ENCODE measurements at places on chromosomes 1 and 21.

DNA sequence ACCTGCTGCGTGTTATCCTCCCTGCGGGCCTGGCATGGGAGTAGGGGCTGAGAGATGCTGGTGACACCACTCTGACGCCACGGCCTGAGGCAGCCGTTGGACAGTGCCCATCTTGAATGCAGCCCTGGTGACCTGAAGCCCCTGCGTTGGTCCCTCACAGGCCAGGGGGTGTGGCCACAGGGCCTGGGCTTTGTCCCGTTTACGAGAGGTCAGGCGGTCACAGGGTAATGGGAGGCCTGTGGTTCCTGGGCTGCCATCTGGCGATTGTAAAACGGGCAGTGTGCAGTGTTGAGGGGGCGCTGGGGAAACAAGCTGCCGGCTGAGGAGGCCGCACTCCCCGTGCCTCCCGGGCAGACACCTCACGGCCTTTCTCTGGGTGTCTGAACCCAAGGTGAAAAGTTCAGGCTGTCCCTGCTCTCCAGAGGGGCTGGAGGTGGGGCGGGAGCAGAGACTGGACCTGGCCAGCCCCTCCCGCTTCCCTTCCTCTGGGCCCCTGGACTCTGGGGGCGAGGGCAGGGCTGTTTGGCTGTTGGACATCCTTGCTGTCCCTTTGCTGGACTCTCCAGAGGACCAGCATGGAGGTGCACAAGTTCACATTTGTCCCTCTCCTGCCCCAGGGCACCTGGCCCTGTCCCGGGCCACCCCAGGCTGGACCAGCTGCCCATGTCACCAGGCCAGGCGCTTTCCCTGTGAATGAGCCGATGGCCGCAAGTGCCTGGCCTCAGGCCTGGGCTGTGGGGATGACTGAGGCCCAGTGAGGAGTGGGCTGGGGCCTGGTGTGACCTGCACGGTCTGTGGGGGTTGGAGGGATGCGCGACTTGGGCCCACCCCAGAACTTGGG is 42.4 kb downstream of the SKI start:
- no peak for DNase-seq

GRCh38 chr1:145708063-145708462 is 895 bp upstream of the PDZK1 start:
- no peak for DNase-seq

DNA sequence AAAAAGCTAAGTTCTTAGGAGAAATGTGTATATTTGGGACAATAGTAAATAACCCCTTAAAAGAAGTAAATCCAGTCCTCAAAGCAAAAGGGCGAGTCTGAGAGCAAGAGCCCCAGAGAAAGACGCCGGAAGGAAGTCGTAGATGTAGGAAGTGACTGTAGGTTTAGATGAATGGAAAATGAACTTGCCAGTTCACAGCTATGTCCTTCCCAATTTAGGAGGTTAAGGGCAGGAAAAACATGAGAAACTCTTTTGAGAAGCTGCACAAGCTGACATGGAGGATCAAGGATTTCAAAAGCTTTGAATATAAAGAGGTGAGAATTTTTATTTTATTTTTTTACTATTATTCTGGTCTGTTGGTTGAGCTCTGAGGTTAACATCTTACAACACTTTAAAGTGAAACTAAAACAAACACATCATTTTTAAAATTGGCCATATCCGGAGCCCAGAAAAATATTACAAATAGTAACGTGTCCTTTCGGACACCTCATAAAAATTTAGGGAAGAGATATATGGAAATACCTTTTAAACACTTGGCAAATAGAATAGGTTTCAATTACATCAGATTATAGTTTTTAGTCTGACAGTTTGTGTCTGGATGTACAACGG is 1178.6 kb downstream of the MRPL39 start:
- no peak for DNase-seq

DNA sequence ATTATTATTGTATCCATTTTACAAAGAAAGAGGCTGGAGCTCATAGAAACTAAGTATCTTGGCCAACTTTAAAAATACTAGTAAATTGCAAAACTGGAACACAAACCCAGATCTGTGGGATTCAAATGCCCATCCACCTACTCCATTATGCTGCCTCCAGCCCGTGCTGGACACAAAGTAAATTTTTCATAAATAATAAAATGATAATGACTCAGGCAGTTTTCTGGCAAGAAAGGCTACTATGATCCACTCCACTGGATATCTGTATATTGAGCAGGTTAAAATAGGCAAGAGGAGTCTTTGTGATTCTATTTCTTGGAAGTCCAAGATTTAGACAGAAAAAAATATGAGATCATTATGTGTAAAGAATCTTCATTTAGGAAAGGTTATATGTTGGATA is 138.3 kb upstream of the DUSP10 start:
- no peak for DNase-seq

- DNase-seq = no peak
Observed at GRCh38 chr1:245272676-245273075, 117.9 kb downstream of the KIF26B start.

- DNase-seq = no peak
Observed at GRCh38 chr1:21565285-21565684, 56.1 kb downstream of the ALPL start.

DNA sequence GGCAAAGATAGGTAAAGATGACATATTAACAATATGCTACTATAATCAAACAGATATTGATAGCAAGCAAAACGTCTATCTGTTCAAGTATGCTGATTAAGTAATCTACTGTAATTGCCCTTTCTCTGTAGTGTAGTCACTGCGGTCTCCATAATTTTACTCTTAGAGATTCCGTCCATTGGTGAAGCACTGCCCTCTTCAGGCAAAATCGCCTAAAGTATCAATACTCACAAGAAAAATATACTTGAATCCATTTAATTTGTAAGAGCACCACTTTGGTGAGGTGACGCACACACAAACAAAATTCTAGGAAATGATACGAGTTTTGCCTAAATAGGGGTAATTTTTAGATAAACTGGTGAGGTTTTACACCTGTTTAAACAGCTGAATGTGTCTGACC is 434.6 kb upstream of the CHRM3 start:
- no peak for DNase-seq

DNA sequence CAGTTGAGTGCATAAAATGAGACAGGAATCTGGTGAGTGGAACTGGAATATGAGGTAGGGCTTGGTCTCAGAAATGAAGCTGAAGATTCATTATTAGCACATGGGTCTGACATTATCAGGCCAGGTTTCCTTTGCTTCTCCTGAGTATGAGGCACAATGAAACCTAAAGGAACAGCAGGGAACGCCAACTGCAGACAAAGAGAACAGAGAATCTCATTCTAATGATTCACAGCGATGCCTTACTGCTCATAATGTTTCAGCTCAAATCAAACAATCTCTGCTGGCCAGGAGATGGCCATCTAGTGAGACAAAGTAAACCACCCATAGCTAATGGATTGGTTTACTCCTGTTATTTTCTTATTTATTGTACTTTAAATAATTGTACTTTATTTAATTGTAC is 133.5 kb downstream of the C1orf21 start:
- no peak for DNase-seq

- no peak for DNase-seq
Observed at GRCh38 chr21:36325373-36326010, 5.5 kb downstream of the MORC3 start.

- DNase-seq = no peak
Observed at GRCh38 chr1:89311757-89312156, 39.1 kb upstream of the GBP5 start.

DNA sequence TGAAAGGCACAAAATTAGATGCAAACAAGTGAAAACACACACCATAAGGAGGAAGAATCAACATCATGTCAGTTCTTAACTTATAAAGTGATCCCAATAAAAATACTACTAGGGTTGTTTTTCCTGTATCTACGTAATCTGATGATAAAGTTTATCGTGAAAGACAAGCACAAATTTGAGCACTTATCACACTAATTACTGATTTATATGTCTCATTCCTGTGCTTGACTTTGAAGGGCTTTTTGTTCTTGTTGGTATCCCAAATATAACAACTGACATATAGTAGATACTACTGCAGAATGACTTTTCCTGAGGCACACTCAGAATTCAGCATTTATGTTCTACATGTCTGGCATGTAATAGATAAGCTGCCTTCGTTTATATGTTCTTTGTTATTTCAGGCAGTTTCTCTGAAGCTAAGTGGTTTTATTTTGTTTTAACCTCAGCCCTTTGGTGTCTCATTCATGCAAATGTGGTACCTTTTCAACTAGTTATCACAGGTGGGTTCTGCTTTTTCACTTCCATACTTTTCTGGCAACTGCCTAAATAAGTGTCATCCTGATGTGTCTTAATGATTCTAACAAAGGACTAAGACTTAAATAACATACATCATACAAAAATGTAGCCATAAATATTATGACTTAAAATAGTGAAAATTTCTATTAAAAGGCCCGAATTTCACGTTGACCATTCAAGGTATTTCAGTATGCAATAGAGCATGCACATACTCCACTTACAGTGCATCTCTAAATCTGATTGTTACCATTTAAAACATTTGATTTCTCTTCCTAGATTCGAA is 73.2 kb downstream of the LRRC8C start:
- DNase-seq = no peak

DNA sequence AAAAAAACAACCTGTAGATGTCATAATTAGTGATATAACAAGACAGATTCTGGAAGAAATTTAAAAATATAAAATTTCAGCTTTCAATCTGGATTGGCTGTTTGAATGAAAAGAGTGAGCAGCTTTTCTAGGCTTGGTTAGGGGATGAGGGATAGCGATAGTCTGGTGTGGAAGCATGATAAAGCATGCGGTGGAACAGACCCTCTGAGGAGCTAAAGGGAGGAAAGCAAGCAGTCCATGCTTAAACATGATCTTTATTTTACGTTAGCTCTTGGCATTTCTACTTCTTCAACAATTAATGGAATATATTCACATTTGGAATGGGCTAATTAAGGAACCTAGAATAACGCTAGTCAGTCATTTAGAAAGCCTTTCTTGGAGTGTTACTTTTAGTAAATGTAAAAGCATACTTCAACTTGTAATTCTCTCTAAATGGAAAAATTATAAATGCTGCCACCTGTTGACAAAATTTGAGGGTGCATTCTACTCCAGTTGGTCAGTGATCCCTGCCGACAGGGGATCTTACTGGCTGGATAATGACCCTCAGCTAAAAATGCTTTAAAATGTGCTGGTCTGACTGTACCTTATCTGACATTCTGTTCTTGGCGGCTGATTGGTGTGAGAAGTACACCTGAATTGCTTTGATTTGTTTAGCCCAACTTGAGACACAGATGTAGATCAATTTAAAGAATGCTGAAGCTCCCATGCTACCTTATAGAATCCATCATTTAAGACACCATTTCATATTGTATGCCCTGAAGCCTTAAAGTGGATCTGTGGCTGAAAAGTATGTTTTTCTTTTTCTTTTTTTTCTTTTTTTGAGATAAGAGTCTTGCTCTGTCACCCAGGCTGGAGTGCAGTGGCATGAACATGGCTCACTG is 61.2 kb downstream of the AK4 start:
- no peak for DNase-seq

- peak; percentile 81 for DNase-seq
Observed at GRCh38 chr1:153568367-153569099, 2.9 kb upstream of the S100A2 start.

GRCh38 chr1:205532996-205533735 is 28.7 kb downstream of the CDK18 start:
- DNase-seq = no peak

DNA sequence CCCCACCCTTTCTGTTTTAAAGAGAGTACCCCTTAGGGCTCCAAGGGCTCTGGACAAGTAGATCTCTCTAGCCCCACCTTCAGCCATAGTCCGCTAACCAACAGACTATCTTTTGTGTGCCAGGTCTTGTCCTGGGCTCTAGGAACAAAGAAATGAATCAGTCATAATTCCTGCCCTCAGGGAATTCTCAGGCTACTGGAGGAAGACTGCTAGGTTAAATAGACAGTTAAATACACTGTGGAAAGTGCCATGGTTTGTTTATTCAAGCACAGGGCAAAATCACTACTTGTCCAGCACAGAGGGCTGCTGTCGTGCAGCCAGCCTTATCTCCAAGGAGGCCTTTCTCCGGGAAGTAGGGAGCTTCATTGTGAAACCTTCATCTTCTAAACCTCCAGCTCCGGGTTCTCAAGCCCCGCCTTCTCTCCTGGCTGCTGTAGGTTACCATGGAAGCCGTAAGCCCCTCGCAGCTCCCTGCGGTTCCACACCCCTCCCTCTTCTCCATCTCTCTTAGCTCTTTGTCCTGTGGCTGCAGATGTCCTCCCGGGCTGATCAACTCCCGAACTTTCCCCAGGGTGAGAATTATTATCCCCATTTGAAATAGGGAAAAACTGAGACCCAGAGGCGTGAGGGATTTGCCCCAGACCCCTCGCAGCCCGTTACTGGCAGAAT is 29.8 kb downstream of the SHISAL2A start:
- DNase-seq = no peak

GRCh38 chr1:65174585-65174984 is 26.6 kb downstream of the AK4 start:
- no peak for DNase-seq

DNA sequence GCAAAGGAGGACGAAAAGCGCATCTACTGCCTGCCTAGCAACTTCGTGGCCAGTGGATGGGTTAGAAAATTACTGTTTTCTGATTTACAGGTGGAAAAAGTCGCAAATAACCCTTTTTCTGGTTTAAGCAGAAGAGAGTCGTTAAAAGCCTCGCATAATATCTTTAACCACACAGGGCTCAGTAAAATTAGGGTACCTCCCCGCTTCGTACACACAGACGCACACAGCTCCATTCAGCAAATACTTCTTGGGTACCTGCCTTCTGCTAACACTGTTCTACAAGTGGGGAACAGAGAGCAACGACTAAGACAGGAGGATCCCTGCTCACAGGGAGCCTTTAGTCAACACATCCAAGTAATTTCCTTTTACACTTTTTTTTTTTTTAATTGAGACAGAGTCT is 704 bp downstream of the ALG6 start:
- no peak for DNase-seq

DNA sequence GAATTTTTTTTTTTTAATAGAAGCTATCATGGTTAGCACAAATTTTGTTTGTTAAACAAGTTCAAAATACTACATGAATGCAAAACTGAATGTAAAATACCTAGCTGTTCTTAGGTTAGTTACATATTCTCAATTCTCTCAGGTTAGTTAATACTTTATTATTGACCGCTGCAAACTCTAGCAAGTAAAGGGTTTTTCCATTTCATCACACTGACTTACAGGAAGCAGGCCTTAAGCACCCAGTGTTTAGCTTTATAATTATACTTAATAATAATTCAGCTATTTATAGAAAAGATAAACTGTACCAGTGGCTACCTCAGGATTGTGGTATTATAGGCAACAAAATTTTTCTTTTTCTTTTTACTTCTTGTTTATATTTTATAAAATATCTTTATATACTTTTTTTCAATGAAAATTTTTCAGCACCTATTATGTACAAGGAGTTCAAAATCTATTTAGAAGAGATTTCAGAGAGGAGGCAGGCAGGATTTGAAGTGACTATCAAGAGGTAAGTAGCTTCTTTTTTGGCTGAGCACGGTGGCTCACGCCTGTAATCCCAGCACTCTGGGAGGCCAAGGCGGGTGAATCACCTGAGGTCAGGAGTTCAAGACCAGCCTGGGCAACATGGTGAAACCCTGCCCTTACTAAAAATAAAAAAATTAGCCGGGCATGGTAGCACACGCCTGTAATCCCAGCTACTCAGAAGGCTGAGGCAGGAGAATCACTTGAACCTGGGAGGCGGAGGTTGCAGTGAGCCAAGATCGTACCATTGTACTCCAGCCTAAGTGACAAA is 17.9 kb downstream of the PLPP3 start:
- no peak for DNase-seq

Measured in activated T-cell treated with anti-CD3 and anti-CD28 coated beads, Interleukin-2, amount 50 U/mL, for 4 hours (primary cell).